Occipital lobe (tissue), 3 donors: ENCODE measurements at places on chromosomes 4 and X. TPM values are rescaled to one million over a fixed set of nuclear protein-coding genes. Genes with fewer than 3 reads are reported as not detected.

GRCh38 chrX:11266573-11267003 is 26.6 kb upstream of the AMELX start:
- DNase-seq, result no peak

DNA sequence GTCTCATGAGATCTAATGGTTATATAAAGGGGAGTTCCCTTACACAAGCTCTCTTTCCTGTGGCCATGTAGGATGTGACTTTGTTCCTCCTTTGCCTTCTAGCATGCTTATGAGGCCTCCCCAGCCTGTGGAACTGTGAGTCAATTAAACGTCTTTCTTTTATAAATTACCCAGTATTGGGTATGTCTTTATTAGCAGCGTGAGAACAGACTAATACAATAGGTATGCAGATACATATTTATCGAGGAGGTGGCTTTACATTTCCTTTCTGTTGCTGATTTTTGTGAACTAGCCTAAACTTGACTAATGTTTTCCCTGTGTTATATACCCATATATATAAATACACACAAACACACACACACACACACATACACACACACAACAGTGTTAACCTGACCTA is 80.2 kb downstream of the VCX2 start:
- no peak for DNase-seq

DNA sequence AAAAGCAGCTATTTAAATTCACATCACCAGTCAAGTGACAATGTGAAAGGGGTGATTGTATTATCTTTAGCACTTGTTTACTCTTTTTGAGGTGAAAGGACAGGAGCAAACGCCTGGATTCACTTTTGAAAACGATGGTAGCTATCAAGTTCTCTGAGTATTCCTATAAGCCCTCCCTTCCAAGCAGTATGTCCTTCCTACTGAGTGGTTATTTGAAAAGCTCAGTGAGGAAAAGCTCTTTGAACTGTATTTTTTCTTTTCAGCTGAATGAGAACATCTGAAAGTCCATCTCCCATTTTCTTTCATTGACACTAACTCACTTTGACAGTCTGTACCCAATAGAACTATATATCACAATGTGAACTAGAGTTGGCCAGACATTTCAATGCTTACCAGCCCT is 9.1 kb upstream of the CTSO start:
- DNase-seq, result no peak

GRCh38 chr4:6198768-6199421 is 1.5 kb downstream of the JAKMIP1 start:
- DNase-seq, result peak; percentile 42

DNA sequence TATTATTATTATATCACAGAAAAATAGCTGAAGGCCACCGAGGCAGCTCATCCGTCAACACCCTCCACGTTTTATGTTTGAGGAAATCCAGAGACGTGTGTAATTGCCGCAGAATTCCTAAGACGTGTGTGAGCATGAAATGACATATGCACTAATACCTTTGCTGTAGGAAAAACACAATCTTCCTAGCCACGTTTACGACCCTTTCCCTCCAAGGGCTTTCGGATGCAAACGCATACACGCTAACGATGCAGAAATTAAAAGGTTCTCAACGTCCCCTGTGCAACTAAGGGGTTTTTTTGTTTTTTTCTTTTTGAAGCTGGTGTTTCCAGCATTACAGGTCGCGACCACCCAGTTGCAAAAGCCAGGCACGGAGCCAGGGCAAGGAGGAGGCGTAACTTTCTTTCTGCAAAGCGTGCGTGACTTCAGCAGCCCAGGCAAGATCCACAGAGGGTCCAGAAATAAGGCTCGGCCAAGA is 33.8 kb downstream of the CRLF2 start:
- no peak for DNase-seq

DNA sequence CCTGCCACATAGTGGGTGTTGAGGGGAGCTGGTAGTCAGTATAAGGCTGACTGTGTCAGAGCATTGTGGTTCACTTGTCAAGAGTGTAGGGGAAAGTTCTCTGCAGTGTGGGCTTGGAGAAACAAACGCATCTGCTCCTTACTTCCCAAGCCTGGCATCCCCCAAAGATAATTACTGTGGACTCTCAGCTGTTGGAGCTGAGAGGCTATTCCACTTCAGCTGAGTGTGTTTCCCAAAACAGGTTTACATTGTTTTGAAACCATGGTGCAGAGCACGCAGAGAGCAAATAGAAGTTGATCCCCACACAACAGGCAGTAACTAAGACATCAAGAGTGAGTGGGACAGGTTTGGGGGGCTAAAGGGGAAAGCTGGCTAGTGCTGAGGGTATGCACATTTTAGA is 181.0 kb upstream of the EOLA2 start:
- DNase-seq, result no peak

DNA sequence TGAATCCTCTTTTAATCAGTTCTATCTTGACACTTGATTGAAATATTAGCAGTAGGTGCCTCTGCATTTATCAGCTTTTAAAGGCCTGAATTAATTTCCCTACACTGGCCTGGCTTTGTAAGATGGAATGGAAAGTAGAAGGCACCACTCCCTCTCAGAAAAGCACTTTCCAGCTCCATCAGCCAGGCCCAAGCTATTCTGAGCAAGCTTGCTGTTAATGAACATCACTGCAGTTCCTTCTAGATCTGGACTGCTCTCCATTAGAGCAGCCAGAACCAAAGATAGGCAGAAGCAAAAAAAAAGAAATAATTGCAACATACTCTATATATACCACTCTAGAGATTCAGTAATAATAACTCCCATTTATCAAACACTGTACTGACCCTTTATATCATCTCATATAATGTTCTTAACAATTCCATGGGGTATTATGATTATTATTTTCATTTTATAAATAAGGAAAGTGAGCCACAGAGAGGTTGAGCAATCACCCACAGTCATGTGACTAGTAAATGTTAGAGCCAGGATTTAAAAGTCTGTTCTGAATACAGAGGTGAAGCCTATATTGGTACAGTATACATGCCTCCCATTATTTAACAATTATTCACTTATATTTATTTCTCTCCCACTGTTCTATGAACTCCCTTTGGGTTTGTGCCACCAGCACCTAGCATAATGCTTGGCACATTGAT is 39.4 kb upstream of the GPC3 start:
- no peak for DNase-seq

GRCh38 chr4:155615081-155615887 is 51.4 kb upstream of the GUCY1A1 start:
- DNase-seq, result no peak

DNA sequence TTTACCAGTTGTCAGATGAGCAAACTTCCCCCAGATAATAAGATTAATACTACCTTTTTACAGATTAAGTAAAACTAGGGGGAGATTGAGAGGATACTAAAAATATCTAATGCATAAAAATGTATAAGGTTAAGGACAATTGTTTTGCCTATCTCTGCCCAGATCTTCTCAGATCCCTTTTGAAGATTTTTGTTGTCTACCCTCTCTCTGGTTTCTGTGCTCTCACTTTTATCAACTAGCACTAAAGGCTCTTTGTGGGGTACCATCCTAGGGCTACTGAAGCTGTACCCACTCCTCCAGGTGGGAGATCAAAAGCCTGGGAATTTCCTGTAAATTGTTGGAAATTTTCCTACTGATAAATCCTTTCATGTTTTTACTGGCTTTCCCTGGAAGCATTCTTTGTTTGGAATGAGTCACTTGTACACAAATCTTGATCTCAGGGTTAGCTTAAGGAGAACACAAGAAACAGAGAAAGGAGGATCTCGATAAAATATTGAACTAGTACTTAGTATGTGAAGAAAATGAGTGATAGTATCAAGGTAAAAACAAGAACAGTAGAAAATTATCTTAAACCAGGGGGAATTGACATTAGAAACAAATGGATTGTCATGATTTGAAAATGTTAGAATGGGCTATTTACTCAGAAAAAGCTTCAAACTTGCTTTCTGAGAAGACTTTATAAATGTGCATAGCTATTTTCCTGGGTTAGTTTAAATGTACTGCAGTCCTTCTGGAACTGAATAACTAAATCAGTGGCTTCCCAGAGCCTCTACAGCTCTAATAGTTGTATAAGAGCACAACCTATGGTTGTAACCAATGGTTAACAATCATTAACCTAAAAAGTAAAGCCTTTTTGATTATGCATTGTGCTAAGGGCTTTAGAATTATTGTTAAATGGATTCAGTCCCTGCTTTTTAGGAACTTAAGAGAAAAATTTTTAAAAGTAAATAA is 679.9 kb upstream of the MAGEB2 start:
- no peak for DNase-seq

ADGRL3 gene
- 306 TPM for total RNA-seq

FAM184B gene
- 3.6 TPM for total RNA-seq

TAF7L gene
- 0.16 TPM for total RNA-seq
